Activated T-helper 1 cell treated with anti-CD3 and anti-CD28 coated beads, Interleukin-2, amount 50 U/mL, for 16 hours (primary cell): ENCODE measurements at places on chromosomes 4 and X.

DNA sequence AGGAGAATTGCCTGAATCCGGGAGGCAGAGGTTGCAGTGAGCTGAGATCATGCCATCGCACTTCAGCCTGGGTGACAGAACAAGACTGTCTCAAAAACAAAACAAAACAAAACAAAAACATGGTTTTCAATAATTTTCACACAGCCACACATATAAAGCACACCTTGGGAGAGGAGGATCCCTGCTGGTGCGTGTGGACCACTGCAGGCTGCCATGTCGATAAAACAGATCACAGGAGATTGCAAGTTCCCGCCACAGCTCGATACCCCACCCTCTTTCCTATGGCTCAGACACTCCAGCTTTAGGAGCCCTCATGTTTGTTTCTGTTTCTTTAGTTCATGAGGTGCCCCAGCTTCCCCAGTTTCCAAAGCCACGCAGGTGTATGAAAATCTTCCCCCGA lies 31.3 kb upstream of the CLDN24 start:
- no peak for DNase-seq

DNA sequence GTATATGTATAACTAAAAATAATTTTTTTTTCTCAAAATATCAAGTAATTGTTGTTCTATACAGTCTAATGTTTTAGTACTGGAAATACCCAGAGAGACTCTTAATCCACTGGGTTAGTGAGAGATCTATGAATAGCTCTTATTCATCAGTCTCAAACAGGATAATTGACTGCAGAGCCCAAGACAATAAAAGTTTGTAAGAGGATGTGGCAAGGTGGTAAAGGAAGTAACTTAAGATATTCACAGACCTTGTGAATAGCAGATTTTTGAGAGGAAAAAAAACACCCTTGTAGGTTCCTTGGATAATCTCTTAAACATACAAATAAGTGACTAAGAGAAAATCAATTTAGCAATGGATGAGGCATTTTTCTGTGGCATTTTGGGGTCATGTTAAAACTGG lies 210.9 kb upstream of the FAM241A start:
- DNase-seq: no peak

DNA sequence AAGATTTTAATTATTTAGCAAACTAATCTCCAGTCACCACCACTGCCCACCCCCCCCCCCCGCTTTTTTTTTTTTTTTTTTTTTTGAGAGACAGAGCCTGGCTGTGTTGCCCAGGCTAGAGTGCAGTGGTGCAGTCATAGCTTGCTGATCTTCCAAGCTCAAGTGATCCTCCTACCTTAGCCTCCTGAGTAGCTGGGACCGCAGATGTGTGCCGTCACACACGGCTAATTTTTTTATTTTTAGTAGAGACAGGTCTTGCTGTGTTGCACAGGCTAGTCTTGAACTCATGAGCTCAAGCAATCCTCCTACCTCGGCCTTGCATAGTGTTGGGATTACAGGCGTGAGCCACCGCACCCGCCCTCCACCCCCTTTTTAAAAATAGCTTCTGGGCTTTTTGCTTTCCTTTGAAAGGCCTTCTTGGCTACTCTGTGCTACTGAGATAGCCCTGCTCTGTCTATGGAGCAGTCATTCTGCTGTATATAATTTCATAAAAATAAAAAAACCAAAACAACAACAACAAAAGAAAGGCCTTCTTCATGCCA lies 18.7 kb downstream of the TXLNG start:
- no peak for DNase-seq

- DNase-seq: no peak
These were observed 442.5 kb upstream of the LCORL start for GRCh38 chr4:18463987-18464559.

DNA sequence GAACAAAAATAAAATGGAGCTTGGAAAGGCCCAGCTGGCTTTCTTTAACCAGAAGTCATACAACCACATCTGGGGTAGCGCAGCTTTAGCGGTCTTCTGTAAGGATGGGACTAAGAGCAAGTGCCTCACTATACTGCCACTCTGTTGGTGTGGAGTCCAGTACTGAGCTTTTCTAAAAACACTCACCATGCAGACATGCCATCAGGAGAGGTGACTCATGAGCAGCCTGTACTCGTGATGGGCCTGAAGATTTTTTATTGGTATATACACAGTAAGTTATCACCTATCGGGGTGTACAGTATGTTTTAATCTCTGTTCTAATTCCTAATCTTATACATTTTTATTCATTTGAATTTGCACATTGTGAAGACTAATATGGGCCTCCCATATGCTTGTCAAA lies 9.6 kb downstream of the PPP3CA start:
- DNase-seq: no peak
